ENCODE measurements at places on chromosomes 13 and 19. TPM values are rescaled to one million over a fixed set of nuclear protein-coding genes. Genes with fewer than 3 reads are reported as not detected.

The IL12RB1 gene
- 1.00 TPM for polyA plus RNA-seq

The ZNF414 gene
- polyA plus RNA-seq, result 13.9 TPM

The NCR1 gene
- not detected for polyA plus RNA-seq

The NLRP11 gene
- 0.03 TPM for polyA plus RNA-seq

The KLK10 gene
- polyA plus RNA-seq, result 0.90 TPM

The PCDH8 gene
- polyA plus RNA-seq, result 0.07 TPM

The KIRREL2 gene
- polyA plus RNA-seq, result not detected

The SRRM5 gene
- 0.79 TPM for polyA plus RNA-seq

The PPP1R12C gene
- 158 TPM for polyA plus RNA-seq

The HRC gene
- polyA plus RNA-seq, result 2.8 TPM

The ZAR1L gene
- not detected for polyA plus RNA-seq

The KIR3DL1 gene
- polyA plus RNA-seq, result not detected

The CLEC17A gene
- polyA plus RNA-seq, result not detected

The IZUMO1 gene
- polyA plus RNA-seq, result 0.68 TPM

The ZNF221 gene
- polyA plus RNA-seq, result 0.77 TPM

The LYPD5 gene
- polyA plus RNA-seq, result 1.9 TPM

The EFNB2 gene
- 18.3 TPM for polyA plus RNA-seq

The FXYD1 gene
- 45.3 TPM for polyA plus RNA-seq

The PROSER3 gene
- 6.9 TPM for polyA plus RNA-seq

The NANOS3 gene
- not detected for polyA plus RNA-seq

The ZNF429 gene
- 7.7 TPM for polyA plus RNA-seq

The P2RY11 gene
- 10.7 TPM for polyA plus RNA-seq

The CPB2 gene
- polyA plus RNA-seq, result not detected

The DNAJC15 gene
- polyA plus RNA-seq, result 12.9 TPM

The NOP53 gene
- polyA plus RNA-seq, result 413 TPM
